Tibial nerve (tissue), 4 donors: ENCODE measurements at places on chromosomes 4 and X. TPM values are rescaled to one million over a fixed set of nuclear protein-coding genes. Genes with fewer than 3 reads are reported as not detected.

GRCh38 chr4:43763029-43763610, 685.5 kb downstream of the KCTD8 start:
- DNase-seq = no peak

GRCh38 chr4:6946497-6946896, 36.9 kb downstream of the TBC1D14 start:
- no peak for DNase-seq

- no peak for DNase-seq
Observed at GRCh38 chr4:23023121-23023520, 330.4 kb downstream of the GBA3 start.

CT45A2 gene
- not detected for total RNA-seq
